ENCODE measurements at places on chromosomes 2 and 18. TPM values are rescaled to one million over a fixed set of nuclear protein-coding genes. Genes with fewer than 3 reads are reported as not detected.

- DNase-seq: no peak
These were observed 479.7 kb upstream of the RAB6C start for GRCh38 chr2:129499747-129500146.

GRCh38 chr2:204452464-204453023 lies 92.7 kb upstream of the PARD3B start:
- no peak for DNase-seq

DNA sequence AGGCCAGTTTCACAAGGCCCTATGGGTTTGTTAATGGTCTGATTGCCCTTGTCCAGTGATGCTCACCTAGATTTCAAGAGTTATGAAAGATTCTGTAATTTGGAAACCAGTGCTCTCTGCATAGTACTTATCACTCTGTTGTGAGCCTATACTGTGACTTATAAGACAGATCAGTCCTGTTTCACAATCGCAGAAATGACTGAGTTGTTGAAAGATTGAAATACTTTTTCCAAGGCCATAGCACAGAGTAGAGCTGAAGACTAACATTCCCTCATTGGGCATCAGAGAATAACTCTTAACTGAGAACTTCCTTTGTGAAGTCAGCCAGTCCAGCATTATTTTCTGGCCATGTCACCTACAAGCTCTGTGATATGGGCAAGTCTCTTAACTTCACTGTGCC lies 44.0 kb downstream of the CCDC85A start:
- no peak for DNase-seq

DNA sequence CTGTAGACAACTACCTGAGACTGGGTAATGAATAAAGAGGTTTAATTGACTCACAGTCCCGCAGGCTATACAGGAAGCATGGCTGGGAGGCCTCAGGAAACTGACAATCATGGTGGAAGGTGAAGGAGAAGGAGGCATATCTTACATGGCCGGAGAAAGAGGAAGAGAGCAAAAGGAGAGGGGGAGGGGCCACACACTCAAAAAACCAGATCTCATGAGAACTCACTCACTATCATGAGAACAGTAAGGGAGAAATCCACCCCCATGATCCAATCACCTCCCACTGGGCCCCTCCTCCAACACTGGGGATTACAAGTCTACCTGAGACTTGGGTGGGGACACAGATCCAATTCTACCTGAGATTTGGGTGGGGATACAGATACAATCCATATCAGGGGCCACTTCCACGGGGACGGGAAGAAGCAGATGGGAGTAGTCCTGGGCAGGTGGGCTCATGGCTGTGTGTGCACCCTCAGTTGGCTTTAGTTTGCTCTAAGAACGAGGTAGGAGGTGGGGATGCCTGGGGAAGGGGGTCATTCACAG lies 9.9 kb downstream of the MAB21L4 start:
- DNase-seq: no peak

DNA sequence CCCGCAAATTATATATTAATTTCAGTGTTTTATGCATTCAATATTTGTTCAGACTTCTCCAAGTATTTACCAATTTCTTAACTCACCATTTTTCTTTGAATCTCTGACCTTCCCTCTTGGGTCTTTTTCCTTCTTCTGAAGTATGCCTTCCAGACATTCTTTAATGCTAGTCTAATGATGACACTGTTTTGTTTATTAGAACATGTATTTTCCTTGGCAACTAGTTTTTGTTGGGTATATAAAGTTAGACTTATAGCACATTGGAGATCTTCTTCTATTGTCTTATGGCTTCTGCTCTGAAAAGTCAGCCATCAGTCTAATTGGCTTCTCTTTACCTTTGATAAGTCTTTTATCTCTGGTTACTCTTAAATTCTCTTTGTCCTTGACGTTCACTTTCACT lies 423.2 kb upstream of the NRP2 start:
- no peak for DNase-seq

Gene NOP58
- total RNA-seq: 60.1 TPM

Gene GKN2
- not detected for total RNA-seq

All from mesenteric fat pad (tissue), 1 donor.